ENCODE measurements at places on chromosomes 2 and 18. TPM values are rescaled to one million over a fixed set of nuclear protein-coding genes. Genes with fewer than 3 reads are reported as not detected.

Gene INO80D
- polyA plus RNA-seq: 12.6 TPM

GRCh38 chr18:29154758-29155725, 978.1 kb upstream of the CDH2 start:
- no peak for DNase-seq

- peak; percentile 42 for DNase-seq
These were observed 94.0 kb upstream of the GLS start for GRCh38 chr2:190786404-190787166.

- DNase-seq: peak; percentile 34
These were observed 106.0 kb downstream of the DTNB start for GRCh38 chr2:25567406-25567805.

Gene FMNL2
- polyA plus RNA-seq: 35.3 TPM

Gene RNU2-63P
- not detected for polyA plus RNA-seq

GRCh38 chr18:26453386-26453901, 94.9 kb downstream of the KCTD1 start:
- no peak for DNase-seq

Gene EGR4
- 0.04 TPM for polyA plus RNA-seq

- peak; percentile 80 for DNase-seq
These were observed 714 bp downstream of the ASXL3 start for GRCh38 chr18:33578518-33579348.

- no peak for DNase-seq
These were observed 54.1 kb upstream of the MEX3C start for GRCh38 chr18:51251625-51252024.

DNA sequence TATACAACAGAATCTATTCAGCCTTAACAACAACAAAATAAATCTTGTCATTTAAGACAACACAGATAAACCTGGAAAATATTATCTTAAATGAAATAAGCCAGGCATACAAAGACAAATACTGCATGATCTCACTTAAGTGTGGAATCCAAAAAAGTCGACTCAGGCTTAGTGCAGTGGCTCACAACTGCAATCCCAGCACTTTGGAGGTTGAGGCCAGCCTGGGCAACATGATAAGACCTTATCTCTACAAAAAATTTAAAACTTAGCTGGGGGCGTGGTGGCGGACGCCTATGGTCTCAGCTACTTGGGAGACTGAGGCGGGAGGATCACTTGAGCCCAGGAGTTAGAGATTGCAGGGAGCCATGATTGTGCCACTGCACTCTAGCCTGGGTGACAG, 75.2 kb upstream of the RNU4ATAC start:
- DNase-seq: no peak

Gene PDCD1
- polyA plus RNA-seq: 0.31 TPM

DNA sequence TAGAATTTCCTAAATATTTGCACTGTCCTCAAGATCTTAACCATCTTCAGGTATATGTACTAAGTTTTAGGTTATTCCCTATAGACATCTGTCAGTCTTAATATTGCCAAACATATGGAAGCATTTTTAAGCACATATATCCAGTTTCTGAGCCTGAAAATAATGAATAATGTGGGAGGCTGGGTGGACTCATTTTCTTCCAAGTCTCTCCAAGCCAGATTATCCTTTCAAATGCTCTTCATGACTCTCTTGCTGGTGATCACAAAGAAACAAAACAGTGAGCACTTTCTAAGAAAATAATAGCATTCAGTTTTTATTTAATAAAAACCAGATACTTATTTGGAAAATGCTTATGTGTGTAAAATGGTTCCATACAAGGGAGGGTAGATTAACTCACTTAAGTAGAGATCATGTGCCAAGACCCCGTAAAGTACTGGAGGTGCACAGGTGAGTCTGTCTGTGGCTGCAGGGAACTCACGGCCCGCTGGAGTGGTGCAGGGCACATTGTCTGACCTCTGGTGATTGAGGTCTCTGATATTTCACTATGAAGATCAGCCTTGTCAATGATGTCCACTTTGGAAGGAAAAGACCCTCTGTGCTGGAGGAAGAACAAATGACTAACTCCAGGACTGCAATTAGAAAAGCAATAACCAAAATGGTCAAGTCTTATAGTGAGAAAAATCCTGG, 161.6 kb downstream of the TMEM18 start:
- DNase-seq: no peak

DNA sequence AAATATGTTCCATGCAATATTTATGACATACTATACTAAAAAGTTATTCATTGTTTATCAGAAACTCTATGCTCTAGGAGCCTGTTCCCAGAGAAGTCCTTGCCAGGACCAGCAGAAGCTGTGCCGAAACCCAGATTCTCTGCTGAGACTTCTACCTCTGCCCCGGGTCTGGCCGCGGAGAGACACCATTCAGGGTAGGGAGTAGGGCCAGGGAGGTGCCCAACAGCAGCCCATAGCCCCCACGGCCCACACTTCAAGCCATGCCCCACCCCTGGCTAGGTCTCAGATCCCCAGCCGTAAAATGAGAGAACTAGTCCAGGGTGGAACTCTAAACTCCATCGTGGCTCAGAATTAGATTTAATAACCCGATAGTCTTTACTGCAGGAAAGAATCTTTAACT, 102.9 kb downstream of the ZFP36L2 start:
- DNase-seq: no peak

DNA sequence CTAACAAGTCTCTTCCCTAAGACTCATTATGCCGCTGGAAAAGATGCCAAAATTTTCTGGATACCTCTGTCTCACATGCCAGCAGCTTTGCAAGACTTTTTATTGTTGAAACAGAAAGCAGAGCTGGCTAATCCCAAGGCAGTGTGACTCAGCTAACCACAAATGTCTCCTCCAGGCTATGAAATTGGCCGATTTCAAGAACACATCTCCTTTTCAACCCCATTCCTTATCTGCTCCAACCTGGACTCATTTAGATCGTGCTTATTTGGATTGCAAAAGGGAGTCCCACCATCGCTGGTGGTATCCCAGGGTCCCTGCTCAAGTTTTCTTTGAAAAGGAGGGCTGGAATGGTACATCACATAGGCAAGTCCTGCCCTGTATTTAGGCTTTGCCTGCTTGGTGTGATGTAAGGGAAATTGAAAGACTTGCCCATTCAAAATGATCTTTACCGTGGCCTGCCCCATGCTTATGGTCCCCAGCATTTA, 26.3 kb downstream of the DHRS9 start:
- no peak for DNase-seq

- no peak for DNase-seq
These were observed 22.1 kb upstream of the EVA1A start for GRCh38 chr2:75582840-75583239.

DNA sequence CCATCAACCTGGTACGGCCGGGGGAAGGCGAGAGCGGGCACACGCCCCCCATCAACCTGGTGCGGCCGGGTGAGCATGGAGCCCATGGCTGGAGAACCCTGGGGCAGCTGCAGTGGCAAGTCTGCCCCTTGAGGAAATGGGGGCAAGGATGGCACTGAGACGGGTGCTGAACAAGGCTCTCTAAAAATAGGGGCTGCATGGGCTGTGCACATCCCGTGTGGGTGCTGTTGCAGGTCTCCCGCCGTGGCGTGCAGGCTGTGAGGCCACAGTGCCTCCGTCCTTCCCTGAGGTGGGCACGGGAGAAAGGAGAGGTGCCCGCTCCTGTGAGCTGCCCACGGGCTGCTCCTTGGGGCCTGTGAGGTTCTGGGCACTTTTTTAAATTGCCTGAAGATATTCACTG, 99.2 kb downstream of the NFATC1 start:
- DNase-seq: no peak

- peak; percentile 63 for DNase-seq
These were observed 80.7 kb upstream of the LDLRAD4 start for GRCh38 chr18:13137670-13138419.

DNA sequence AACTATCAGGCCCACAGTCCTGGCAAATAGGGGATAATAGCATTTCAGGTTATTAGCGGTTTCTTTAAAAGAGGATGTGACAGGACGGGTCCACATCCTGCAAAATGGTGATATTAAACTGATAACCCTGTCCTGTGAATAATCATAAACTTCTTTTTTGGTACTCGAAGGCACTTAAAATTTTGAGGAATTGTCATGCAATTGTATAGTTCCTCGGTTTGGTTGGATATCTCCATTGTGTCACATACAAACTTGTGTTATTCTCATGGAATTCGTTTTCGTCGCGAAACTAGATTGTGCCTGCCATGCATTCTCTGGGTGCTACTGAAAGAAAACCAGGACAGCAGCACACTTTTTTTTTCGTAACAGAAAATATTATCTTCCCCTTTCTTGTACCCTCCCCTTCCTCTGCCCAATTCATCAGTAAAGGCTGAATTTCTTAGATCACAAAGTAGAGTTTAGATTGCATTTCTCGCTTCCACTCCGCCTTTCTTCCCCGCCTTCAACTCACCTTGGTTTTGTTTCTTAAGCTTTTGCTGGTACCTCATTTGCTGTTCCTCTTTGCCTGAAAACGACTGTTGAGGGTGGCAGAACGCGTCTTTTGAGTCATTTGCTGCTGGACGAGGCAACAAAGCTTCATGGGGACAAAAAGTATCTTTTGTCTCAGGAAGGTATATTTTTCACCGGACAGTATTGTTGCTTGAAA, 1.3 kb downstream of the CERS6 start:
- DNase-seq: no peak

GRCh38 chr2:73970850-73971471, 13.7 kb upstream of the TET3 start:
- no peak for DNase-seq

DNA sequence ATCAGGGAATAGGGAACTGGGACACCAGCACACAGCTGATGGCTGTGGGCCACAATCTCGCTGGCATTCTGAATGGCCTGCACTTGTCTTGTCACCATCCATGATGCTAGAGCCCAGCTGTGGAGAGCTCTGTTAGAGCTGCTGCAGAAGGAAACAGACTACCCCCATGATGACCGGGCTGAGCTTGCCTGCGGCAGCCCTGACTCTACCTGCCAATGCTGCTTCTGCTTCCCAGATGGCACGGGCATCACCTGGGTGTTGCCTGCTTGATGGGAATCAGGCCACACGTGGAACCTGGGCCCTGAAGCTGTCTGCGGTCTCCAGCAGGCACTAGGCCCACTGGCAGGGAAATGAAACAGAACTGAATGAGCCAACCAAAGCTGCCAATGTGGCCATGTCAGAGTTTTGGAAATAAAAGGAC, 11.2 kb upstream of the DAW1 start:
- DNase-seq: no peak

DNA sequence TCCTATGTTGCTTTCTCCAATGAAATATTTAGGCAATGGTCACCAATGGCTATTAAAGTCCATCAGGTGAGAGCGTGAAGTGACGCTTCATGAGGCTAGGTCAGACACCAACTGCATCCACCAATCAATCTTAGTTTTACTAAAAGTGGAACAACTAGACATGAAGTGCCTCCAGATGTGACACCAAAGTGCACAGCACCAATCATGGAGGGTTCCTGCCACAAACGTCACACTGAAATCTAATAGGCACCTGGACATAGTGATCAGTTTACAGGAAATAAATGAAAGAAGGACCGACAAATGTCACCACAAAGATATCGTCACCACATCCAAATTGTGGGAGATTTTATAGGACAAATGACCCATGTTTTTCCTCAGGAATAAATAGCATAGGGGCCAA, 70.5 kb downstream of the PSMG2 start:
- DNase-seq: no peak
